PC-3 (cell line): ENCODE measurements at places on chromosomes 5 and 9. TPM values are rescaled to one million over a fixed set of nuclear protein-coding genes. Genes with fewer than 3 reads are reported as not detected.

GRCh38 chr9:125119643-125120286 lies 23.6 kb downstream of the SCAI start:
- 0 out of 2 replicates have a peak, but pooled peaks cover 6% of the 10 kb centered on the region for H3K4me1 ChIP-seq
- H3K27me3 ChIP-seq: no peaks in the 10 kb centered on the region
- no peak overlapping the region for H3K27ac ChIP-seq
- H3K36me3 ChIP-seq: no peaks in the 10 kb centered on the region
- DNase-seq: no peak

Gene KLHL3
- 2.9 and 4.0 TPM in 2 replicates for total RNA-seq

GRCh38 chr5:32443145-32443540 lies 1.4 kb downstream of the ZFR start:
- peaks cover 40% of the 10 kb centered on the region for H3K4me1 ChIP-seq
- DNase-seq: peak; percentile 41
- peak overlapping the region; percentile 75 for H3K27ac ChIP-seq

DNA sequence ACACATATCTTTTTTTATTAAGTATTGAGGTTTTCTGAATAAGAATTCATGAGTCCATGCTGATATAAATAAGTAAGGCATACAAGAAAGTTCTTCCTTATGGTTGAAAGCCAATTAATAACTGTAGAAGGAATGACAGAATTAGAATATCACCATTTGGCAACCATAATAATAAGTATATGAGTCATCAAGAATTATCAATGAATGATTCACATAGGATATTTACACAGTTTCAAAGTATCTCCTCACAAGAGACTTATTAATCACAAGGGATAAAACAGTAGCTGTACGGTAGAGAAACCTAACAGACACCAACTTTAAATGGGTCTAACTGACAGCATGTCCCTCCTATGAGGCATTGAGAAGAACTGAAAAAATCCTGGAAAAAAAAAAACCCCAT lies 161.6 kb downstream of the NR3C1 start:
- H3K4me1 ChIP-seq: peaks cover 49% of the 10 kb centered on the region
- H3K4me3 ChIP-seq: no peak overlapping the region
- DNase-seq: peak; percentile 78
- H3K27ac ChIP-seq: peak overlapping the region; percentile 99
- no peaks in the 10 kb centered on the region for H3K36me3 ChIP-seq

DNA sequence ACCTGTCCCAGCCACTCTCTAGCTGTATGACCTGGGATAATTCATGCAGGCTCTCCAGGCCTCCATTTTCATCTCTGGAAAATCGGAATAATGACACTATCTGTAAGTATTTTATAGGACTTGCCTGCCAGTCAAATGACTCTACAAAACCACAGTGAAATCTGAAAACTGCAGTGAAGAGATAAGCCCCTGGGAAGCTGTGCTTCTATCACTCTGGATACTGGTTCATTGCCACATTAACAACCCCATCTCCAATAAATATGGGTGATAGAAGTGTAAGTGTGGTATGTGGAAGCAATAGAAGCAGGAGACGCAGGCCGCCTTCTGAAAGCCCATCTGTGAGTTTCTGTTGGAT lies 31.8 kb downstream of the WHRN start:
- no peak overlapping the region for H3K27ac ChIP-seq
- H3K4me1 ChIP-seq: no peaks in the 10 kb centered on the region
- H3K4me3 ChIP-seq: no peak overlapping the region
- no peak for DNase-seq
- no peaks in the 10 kb centered on the region for H3K27me3 ChIP-seq

Gene SSNA1
- total RNA-seq: 123 and 148 TPM in 2 replicates

GRCh38 chr9:76701441-76702039 lies 62.7 kb upstream of the PCA3 start:
- H3K4me3 ChIP-seq: no peak overlapping the region
- no peaks in the 10 kb centered on the region for H3K36me3 ChIP-seq
- no peaks in the 10 kb centered on the region for H3K4me1 ChIP-seq
- no peak for DNase-seq

Gene PCDHB12
- total RNA-seq: 0.15 and 0.63 TPM in 2 replicates

Gene IFNB1
- total RNA-seq: not detected in 2 replicates

GRCh38 chr9:71780953-71781352 lies 12.6 kb upstream of the CEMIP2 start:
- no peaks in the 10 kb centered on the region for H3K27me3 ChIP-seq
- H3K4me1 ChIP-seq: peaks cover 22% of the 10 kb centered on the region
- no peaks in the 10 kb centered on the region for H3K36me3 ChIP-seq
- no peak overlapping the region for H3K4me3 ChIP-seq
- peak; percentile 5 for DNase-seq
- H3K27ac ChIP-seq: no peak overlapping the region
